ENCODE measurements at places on chromosomes 5 and 9.

GRCh38 chr5:17679597-17680203, 45.4 kb downstream of the TAF11L14 start:
- no peak for DNase-seq

GRCh38 chr9:117156771-117157535, 257.9 kb downstream of the ASTN2 start:
- no peak for DNase-seq

- no peak for DNase-seq
Observed at GRCh38 chr5:145429170-145429569, 406.0 kb downstream of the PRELID2 start.

DNA sequence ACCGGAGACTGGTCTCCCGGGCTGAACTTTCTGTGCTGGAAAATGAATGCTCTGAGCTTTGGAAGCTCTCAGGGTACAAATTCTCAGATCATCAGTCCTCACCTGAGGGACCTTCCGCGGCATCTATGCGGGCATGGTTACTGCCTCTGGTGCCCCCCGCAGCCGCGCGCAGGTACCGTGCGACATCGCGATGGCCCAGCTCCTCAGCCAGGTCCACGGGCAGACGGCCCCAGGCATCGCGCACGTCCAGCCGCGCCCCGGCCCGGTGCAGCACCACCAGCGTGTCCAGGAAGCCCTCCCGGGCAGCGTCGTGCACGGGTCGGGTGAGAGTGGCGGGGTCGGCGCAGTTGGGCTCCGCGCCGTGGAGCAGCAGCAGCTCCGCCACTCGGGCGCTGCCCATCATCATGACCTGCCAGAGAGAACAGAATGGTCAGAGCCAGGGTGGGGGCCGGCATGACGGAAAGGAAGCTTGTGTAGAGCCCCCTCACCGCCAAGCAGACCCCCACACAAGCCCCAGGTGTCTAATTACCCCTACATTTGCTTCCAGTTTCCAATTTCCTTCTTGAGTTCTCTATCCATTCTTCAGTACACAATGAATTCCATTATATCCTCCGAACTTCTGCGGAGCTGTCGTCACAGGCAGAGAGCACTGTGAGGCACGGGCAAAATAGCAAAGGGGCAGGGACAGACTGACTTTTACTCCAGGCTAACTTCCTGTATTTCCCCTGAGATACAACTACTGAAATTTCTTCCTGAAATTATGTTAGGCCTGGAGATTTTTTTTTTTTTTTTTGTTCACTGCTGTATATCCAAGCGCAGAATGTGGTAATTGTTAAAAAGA, 23.2 kb downstream of the CDKN2A start:
- DNase-seq, result no peak

DNA sequence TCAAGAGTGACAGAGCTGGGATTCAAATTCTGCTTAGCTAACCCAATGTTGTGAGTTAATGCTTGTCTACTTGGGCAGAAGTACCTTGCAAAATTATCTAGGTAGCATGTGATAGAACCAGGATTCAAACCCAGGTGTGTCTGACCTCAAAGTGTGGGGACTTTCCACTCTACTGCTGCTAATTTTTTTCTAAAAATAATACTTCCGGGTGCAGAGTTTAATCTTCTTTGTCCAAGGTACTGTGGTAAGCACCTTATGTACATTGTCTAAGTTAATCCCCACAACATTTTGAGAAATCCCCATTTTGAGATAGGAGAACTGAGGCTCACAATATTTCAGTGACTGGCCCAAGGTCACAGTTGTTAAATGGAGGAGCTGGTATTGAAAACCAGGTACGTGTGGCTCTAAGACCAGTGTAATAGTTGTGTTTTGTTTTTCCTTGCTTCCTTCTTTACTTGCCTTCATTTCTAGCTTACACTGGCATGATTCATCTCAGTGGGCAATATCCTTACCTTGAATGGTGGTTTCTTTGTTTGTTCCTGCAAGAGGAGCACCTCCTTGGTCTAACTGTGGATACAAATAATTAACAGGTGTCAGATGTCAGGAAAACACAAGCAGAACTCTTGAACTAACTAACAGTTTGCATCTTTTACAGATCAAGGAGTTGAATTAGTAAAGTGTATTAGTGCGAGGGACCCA, 7.5 kb downstream of the ALDOB start:
- no peak for DNase-seq

DNA sequence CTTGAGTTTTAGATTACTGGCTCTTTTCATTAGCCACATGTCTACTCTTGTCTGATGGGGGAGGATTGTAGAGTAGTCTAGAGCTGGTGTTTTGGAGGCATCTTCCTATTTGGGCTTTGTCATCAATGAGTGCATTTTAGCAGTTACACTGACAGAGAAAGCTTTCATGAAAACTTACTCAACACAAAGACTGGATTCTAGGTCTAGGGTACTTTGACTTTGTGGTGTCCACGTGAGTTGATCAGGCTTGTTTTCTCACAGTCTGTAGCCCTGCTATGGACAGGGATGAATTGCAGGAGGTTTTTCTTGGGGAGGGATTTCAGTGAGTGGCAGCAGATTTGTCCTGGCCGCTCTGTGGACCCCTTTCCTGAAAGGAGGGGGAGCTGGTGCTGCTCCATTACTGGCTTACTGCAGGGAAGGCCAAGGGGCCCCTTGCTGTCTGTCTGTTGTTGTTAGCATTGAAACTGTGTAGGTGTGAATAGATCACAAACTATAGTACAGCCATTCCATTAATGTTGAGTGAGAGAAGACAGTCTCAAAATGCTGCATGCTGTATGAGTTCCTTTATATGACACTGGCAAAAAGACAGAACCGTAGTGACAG, 6.6 kb downstream of the TRIO start:
- DNase-seq, result no peak

GRCh38 chr5:105428451-105429380, 1866.1 kb upstream of the NUDT12 start:
- no peak for DNase-seq

- no peak for DNase-seq
Observed at GRCh38 chr5:111960476-111961215, 203.7 kb upstream of the NREP start.

DNA sequence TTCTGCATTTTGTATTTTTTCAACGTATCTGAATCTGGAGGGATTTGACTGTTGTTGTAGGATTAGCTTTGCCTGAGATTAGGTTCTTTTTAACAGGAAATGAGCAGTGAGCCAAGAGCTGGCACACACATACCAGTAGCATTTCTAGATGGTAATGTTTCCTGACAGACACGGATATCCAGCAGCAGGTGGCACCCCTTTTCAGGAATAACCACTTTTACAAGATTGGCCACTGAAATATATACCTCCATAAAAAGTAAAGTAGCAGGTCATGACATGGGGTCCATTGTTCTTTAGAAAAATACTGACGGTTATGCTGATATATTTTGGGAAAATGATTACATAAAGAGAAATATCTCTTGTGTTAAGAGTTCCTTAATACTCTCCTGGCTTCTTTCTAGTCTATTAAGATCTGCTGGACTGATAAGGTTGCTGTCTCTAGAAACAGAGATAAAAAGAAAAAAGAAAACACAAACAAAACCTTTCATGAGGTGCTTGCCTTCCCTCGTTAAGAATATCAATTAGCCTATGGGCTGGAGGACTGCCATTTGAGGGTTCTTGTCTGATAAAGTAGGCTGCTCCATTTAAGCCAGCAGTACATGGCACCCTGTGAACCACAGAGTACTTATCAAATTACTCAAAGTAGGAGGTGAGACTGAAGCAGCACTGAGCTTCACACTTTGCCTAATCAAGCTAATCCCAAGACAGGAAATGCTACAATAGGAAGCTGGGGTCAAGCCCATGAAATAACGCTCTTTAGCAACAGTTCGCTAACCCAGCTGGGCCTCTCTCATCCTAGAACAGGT, 101.6 kb upstream of the PCA3 start:
- no peak for DNase-seq

Measured in stimulated activated naive CD4-positive, alpha-beta T cell treated with Interleukin-2 at 50 U/mL for 16 hours (primary cell).